AML-193 (cell line): ENCODE measurements at places on chromosomes 5 and 9.

GRCh38 chr9:114317665-114318357 lies 5.1 kb upstream of the ORM1 start:
- DNase-seq = peak; percentile 15

GRCh38 chr9:115046199-115046598 lies 71.8 kb downstream of the TNC start:
- no peak for DNase-seq

DNA sequence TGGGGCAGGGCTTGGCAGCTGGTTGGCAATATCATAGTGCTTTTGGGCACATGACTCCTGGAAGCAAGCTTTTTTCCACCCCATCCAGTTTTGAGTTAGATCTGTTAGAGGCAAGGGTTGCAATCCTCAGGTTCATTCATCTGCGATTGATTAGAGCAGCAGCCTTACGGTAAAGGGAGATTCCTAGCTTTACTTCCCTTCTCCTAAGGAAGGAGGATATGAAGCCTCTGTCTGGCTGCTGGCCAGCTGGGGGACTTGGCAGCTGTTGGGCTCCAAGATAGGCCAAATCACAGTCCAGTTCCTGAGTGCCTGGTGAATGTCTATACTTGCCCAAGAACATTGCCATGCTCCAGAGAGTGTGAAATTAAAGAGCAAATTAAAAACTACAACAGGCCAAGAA lies 113.4 kb upstream of the CCNH start:
- DNase-seq = no peak

DNA sequence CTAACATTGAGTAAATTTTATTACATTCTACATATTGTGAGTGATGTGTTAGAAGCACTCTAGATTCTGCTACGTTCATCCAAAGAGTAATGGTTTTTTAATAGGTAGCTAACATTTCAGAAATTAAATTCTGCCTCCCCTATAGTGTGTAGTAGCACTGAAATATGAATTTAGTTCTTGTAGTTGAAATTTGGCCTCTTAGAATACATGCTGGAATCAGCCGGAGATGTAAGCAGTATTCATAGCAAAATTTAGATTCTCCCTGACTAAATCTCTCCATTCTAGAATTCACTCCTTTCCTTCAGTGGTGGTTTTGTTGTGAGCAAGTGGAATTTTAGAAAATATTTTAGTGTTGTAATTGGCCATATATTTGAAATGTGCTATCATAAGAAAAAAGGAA lies 799.9 kb upstream of the CDH10 start:
- no peak for DNase-seq

DNA sequence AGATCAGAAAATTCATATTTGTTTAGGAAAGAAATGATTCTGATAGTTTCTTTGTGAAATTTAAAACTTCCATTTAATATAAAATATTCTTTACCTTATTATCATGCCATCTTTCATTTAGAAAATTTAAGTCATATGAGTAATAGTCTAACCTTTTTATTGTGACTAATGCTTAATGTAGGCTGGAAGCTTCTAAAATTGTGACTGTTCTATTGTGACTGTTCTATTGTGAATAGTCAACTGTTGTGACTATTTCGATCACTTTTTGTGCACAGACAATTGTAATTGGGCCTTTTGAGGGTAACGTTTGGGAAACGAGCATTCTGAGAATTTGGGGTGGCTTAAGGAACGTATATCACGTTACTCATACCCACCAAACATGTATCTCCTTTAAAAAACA lies 100.0 kb downstream of the PARP8 start:
- DNase-seq = no peak

GRCh38 chr5:132471944-132472343 lies 18.6 kb downstream of the IRF1 start:
- DNase-seq = no peak
